Esophagus mucosa (tissue), 1 donor: ENCODE measurements at places on chromosomes 2 and 18. TPM values are rescaled to one million over a fixed set of nuclear protein-coding genes. Genes with fewer than 3 reads are reported as not detected.

DSG1 gene
- total RNA-seq: 33.7 TPM

DNA sequence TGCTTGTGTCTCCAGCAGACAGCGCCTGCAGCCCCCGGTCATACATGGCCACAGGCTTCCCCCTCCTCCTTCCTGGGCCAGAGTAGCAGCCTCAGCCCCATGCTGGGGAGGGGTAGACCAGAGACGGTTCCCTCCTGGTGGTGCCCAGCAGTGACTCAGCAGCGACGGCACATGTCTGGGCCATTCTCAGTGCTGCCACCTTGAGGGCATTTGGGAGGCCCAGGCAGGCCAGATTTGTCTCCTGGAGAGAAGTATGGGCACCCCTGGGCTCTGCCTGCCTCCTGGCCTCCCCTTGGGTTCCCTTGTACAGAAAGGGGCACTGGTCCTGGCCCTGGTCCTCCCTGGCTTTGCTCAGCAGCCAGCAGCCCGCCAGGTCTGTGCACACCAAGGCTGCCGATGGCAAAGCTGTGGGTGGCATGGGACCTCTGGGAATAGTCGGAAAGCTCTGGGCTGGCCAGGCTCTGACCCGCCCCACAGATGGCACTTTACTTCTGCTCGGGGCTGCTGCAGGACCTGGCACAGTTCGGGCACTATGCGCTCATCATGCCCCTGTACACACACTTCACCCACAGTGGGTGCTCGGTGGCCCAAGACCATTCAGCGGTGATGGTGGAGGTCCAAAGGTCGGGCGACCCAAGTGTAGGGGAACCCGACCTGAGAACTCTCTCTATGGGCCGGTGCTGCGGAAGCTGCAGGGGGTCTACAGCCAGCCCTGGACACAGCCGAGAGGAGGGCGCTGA is 11.4 kb upstream of the ALPI start:
- peak; percentile 54 for ATAC-seq

GRCh38 chr2:33106115-33106514 is 159.4 kb downstream of the LTBP1 start:
- no peak for ATAC-seq

DNA sequence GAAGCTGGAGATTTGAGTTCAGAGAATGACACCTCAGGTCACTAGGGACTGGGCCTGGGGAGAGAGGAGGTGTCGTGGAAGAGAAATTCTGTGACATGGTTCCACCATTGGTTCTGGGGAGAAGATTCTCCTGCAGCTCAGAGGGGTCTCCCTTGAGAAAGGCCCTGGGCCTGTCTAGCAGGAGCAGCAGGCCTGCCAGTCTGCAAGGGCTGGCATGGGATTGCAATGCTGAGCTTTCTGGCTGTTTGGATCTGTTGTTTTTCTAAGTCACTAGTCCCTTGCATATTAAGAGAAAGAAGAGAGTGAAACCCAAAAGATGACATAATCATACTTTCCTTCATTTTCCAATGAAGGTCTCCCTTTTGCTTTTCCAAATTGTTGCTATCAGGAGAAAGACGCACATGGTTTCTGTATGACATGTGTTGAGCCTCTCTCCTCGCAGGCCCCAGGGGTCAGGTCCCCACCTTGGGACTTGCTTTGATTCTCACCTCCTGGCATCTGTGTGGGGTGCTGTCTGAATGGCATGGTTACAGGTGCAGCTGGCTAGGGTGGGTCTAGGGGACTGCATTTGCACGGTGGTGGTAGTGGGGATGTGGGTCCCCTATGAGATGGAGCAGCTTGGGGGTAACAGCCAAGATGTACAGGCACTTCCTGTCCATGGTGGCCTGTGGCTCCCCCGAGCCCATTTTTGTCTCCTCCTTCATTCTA is 117.8 kb downstream of the GLI2 start:
- no peak for ATAC-seq

DNA sequence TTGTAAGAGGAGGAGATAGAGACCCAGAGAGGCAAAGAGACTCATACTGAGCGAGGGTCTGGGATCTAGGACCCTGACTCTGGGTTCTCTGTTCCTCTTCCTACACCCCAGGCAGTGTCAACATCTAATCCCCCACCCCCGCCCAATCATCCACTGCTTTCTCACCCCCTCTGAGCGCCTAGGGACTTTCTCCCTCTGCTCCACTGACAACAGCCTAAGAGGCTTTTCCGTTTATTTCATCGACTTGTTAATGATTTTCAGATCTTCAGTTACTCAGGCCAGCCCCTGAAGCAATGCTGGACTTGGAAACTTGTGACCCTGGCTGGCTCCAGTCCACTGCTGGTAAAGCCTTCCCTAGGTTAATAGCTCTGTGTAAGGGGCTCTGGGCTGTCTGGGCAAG is 65.1 kb downstream of the TFCP2L1 start:
- no peak for ATAC-seq

CCDC74B gene
- 0.40 TPM for total RNA-seq

GRCh38 chr2:214629875-214630274 is 179.6 kb downstream of the BARD1 start:
- ATAC-seq: no peak

SPDYA gene
- total RNA-seq: 0.92 TPM

LIMS3 gene
- total RNA-seq: not detected

MARCHF4 gene
- not detected for total RNA-seq

DNA sequence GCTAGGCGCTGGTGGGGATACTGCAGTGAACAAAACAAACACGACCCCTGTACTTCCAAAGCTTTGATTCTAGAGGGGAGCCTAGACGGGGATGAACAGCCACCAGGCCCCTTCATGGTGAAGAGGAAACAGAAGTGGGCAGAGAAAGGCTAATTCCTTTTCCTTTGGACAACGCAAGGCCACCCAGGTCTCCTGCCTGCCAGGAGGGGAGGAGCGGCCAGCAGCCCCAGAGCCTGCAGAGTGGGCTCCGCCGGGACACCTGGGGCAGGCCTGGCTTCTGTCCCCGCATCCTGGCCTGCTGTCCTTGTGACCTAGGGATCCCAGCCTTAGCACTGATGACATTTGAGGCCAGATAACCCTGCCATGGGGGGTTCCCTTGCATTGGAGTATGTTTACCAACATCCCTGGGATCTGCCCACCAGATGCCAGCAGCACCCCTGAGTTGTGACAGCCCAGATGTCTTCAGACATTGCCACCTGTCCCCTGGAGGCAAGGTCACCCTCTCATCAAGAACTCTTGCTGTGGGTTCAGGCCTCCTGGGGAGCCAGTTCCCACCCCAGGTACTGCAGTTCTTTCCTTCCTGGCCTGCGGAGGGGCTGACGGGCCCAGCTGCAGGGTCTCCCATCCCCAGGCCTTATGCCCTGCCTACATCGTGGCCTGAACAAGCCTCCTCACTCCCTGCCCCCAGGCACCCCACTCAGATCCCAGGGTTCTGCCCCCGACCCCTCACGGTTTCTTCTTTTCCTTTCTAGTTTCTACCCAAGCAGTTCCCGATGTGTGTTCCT is 125.7 kb downstream of the SEPTIN10 start:
- ATAC-seq: no peak

- ATAC-seq: no peak
Measured at GRCh38 chr2:45637440-45637839, 14.0 kb upstream of the PRKCE start.

TIA1 gene
- 45.8 TPM for total RNA-seq

DNA sequence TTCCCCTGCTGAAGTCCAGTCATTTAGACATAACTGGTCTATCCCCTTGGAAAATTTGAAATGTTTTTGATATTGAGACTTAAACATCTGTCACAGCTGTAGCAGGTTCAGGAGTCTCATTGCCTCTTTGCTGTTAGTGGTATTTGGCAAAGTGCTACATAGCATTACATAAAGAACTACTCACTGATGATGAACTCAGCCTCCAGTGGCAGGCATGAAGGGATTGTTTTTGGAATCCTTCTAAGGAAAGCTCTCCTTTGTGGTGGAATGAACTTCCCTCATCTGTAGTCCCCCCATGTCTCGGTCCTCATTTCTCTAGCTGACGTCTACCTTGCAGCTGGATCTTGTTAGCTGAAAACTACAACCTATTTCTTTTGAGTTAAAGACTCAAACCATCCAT is 111.6 kb downstream of the TACR1 start:
- ATAC-seq: no peak

GALNT14 gene
- total RNA-seq: 26.7 TPM

IL1R2 gene
- 19.0 TPM for total RNA-seq

- ATAC-seq: peak; percentile 38
Measured at GRCh38 chr2:207484444-207485391, 45.0 kb upstream of the CREB1 start.

CRYGC gene
- total RNA-seq: not detected

DNA sequence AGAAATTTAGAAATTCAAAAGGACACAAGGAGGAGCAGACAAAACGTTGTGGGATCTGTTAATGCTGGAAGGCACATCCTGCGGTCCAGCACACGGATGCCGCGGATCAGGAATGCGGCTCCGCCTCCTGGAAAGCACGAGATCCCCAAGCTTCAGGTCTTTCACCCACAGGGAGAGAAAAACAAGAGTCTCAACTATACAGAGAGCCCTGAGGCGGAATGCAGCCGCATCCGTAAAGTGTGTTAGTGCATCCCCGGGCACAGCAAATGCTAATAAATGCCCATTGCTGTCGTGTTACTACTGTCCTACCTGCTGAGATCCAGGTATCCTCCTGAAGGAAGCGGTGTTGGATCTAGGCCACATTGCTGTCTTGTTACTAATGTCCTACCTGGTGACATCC is 303.9 kb downstream of the EIPR1 start:
- no peak for ATAC-seq

ATRAID gene
- total RNA-seq: 75.0 TPM

DNA sequence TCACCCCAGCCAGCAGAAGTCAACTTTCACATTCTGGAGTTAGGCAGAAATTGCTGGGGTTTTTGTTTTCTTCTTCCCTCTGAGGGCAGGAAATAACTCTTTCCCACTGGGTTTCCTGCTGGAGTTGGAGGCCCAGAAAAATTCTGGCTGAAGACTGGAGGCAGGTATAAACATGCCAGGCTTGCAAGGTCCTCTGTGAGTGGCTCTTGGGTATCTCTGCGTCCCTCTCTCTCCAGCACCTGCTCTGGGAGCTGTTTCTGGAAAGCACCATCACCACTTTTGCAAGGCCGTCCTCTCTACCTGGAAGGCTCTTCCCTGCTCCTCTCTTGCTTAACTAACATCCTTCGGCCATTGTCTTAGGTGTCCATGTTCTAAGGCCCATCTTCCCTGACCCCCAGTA is 91.0 kb downstream of the MCFD2 start:
- ATAC-seq: no peak

DNA sequence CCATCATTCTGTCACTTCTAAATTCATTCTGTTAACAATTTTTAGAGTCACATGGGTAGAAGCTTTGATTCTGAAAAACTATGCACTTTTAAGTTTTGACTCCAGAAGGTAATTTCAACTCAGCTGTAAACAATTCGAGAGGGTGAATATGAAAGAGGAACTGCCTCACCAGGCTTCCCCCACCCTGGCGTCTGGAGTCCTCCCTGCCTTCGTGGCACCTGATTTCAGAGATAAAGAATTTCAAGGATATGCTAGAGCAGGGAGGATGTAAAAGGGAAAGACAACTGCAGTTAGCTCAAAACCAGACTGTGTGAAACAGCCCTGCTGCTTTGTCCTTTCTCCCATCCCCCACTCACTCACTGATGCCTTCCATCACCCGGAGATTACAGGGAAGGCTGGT is 40.7 kb downstream of the ONECUT2 start:
- no peak for ATAC-seq

CCL20 gene
- total RNA-seq: 2.8 TPM

GALR1 gene
- total RNA-seq: not detected
